ENCODE measurements at places on chromosomes 2 and 18.

GRCh38 chr2:207960090-207960489, 65.2 kb downstream of the PLEKHM3 start:
- DNase-seq, result no peak

DNA sequence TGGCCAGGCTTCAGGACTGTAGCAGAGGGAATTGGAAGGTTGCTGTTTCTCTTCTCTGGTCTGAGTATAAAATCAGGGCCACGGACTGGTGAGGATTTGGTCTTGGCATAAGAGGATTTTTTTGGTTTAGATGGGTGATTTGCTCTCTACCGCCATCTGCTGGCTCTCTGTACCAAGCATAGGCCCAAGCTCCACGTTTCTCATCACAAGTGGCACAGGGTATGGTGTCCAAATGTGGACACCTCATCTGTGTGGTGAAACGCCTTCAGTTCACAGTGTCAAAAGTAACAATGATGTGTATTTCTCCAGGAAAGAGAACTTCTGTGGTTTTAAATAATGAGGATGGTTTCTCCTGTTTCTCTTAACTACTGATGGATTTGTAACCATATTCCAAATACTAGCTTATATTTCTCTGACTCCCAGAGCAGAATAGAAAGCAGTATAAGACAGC, 115.1 kb downstream of the EML6 start:
- peak; percentile 79 for DNase-seq

DNA sequence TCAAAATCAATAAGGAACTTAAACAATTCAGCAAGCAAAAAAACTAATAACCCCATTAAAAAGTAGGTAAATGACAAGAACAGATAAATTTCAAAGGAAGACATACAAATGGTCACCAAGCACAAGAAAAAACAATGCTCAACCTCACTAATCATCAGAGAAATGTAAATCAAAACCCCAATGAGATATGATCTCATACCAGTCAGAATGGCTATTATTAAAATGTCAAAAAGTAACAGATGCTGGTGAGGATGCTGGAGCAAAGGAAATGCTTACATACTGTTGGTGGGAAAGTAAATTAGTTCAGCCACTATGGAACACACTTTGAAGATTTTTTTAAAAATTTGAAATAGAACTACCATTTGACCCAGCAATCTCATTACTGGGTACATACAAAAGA, 538.0 kb downstream of the TMX3 start:
- no peak for DNase-seq

DNA sequence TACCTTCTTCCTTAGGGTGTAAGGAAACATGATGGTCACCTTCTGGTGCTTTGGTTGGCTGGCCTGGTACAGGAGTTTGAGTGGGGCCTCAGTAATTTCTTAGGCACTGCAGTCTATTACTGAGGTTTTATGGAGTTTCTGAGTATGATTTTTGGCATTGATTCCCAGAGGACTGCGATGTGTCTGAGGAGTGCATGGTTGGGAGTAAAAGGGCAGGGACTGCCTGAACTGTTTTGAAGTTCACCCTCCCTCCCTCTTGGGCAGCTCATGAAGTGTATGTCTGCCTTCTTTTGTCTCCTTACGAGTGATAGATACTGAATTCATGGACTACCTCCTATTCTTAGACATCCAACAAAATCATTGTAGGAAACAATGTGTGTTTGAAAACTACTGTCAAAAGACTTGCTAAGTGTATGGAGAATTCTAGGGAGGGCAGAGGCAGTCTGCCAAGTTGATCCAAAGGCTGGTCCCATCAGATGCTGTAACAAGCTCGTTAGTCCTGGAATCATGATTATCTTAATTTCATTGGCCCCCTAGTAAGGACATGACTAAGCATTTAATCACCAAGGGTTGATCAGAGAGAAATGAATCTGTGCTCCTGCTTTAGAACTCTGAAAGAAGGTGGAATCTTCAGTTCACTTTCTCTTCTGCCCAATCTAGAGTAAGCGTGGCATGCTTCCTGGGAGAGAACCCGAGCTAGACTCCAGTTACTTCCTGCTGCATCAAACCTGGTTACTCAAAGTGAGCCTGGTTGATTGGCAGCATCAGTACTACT, 26.5 kb downstream of the LYPD6B start:
- no peak for DNase-seq

GRCh38 chr2:231351648-231352047, 43.9 kb upstream of the B3GNT7 start:
- no peak for DNase-seq

Measured in stimulated activated CD8-positive, alpha-beta memory T cell treated with anti-CD3 and anti-CD28 coated beads, Interleukin-4, amount 100 ng/mL, for 48 hours (primary cell).